ENCODE measurements at places on chromosomes 1 and 21.

GRCh38 chr1:119611701-119612113, 36.4 kb downstream of the ZNF697 start:
- no peak for DNase-seq

GRCh38 chr1:177873238-177873637, 96.6 kb downstream of the SEC16B start:
- peak; percentile 86 for DNase-seq

- no peak for DNase-seq
Observed at GRCh38 chr21:20591284-20591683, 406.9 kb upstream of the NCAM2 start.

DNA sequence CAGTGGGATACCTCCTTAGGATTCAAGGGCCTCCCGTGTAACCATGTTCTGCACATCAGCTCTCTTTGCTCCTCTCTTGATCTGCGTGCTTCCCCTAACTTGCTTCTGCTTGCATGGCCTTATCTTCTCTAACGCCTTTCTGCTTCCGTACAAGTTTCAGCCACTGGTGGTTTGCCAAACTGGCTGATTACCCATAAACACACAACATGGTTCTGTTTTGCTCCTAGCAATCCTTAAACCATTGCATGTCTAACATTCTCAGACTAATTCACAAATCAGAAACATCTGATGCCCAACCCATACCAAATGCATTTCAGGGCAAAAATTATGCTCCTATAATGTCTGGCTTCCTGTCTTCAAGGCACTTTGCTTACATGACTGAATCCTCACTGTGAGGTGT, 166.4 kb downstream of the PBX1 start:
- DNase-seq = peak; percentile 40

DNA sequence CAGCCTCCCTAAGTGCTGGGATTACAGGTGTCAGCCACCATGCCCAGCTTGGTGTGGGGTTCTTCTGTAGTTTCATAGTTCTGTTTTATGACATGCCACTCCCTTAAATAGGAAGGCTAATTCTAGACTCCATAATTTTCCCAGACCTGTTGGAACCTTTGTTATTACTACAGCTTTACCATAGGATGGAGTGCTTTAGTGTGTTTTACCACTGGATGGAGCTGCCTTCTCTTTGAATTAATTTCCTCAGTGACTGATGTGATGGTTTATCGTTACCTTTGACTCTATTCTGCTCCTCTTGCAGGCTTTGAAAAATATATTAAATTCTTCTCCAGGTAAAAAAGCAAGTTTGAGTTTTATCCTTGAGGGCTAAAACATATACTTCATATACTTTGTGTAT, 84.6 kb upstream of the NEK7 start:
- DNase-seq = no peak

DNA sequence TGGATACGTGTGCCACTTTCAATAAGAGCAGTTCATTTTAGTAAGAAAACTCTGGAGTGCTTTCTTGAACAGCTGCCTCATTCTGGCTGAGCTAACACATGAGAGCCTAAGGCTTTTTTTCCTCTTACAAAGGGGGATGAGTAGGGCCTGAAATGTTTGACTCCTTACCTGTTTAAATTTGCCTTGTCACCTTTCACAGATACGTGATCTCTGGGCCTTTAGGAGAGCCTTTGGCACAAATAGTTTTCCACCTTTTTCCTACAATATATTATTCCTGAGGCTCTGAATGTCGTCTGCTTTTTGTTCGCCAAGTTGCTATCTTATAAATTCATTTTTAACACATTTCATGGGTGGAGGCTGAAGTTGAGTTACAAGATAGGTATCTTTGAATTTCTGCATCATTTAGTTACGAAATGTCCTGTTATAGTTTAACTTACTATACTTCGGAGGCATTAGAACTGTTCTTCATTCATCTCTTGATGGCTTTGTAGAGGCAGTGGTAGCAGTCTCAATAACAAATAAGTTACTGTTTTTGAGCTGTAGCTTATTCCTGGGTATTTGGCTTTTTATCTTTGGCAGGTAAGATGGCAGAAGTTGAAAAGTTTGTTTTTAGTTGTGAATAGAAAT, 17.2 kb downstream of the UBAP2L start:
- DNase-seq = no peak

GRCh38 chr1:55309786-55310504, 94.8 kb upstream of the USP24 start:
- DNase-seq = no peak

- no peak for DNase-seq
Observed at GRCh38 chr1:85584923-85585322, 4.4 kb downstream of the CCN1 start.

DNA sequence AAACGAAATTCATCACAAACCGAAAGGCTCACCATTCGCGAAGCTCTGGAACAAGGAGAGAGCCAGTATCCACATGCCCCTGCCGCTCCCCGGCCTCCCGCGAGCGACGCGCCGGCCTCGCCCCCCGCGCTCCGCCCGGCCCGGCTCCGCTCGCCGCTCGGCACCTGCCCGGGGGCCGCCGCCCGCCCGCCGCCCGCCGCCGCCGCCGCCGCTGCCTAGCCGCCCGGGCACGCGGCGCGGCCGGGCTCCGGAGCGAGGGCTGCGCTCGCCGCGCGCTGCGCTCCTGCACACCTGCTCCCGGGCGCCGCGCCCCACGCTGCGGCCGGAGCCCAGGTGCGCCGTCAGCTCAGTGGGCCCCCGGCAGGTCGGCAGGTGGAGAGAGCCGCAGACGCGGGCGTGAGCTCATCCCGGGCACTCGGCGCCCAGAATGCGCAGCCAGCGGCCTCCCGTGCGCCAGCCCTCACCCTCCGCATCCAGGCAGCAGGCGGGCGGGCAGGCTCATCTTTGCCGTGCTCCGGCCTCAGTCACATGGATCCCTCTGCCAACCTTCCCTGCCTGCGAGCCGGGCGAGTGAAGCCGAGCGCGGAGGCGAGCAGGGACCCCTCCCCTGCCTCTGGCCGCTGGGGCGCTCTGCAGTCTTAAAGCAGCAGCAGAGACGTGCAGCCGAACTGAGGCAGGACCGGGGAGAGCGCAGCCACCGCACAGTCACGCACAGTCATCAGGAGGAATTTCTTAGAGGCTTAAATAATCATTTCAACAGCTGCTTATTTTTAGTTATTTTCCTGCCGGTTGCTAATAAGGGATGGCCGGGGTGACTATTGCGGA, at the start of gene DSCAM:
DSCAM (minus strand) TSS at position 572 of the 825 bp plus-strand sequence; CDS start at position 75, 497 bp downstream.
- no peak for DNase-seq

GRCh38 chr1:151891512-151891911, 17.8 kb downstream of the THEM4 start:
- DNase-seq = no peak

All from HFF-Myc (cell line).